Posterior vena cava (tissue), 2 donors: ENCODE measurements at places on chromosomes 3 and 15. TPM values are rescaled to one million over a fixed set of nuclear protein-coding genes. Genes with fewer than 3 reads are reported as not detected.

- peak; percentile 98 for DNase-seq
Measured at GRCh38 chr15:74937590-74938371, at the start of gene COX5A. Gene COX5A (minus strand): TSS chr15:74938073. CDS start chr15:74938014, 59 bp downstream.

- no peak for DNase-seq
Measured at GRCh38 chr3:196423044-196423781, 9.0 kb downstream of the UBXN7 start.

DNA sequence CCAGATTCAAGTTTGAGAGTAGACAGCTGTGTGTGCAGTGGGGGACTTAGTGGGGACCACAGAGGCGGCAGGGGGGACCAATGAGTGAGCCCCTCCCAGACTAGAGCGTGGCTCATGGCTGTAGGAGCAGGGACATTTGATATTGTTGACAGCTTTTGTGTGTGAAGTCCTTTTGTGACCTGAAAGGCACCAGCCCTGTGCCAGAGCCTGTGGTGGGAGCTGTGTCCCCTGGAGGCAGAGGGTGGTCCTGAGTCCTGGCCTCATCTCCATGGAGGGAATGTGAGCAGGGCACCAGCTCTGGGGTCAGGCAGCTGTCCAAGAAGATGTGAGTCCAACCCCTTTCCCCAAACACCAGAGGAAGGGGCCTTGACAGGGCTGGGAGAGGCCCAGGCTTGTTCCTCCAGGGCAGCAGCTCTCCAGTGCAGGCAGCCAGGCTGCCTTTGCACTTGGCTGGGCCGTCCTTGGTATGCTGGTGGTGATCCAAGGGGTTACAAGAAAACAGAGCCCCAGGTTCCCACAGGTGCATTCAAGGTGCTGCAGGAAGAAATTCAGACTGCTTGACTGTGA is 10.1 kb upstream of the C3orf22 start:
- no peak for DNase-seq

GRCh38 chr15:33234020-33234461 is 39.5 kb upstream of the FMN1 start:
- no peak for DNase-seq

- DNase-seq = no peak
Measured at GRCh38 chr15:27241943-27242342, 271.0 kb downstream of the GABRG3 start.

DNA sequence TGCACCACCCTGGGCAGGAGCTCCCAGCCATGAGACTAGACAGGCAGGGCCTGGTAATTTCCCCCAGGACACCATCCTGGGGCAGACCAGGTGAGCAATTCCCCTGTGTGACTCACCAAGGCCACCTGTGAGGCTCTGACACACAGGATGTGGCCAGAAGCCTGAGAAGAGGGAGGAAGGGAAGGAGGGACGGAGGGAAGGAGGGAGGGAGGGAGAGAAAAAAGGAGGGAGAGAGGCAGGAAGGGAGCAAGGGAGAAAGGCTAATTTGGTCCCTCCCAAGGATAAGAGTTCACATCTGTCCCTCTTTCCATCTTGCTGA is 25.9 kb downstream of the WNT7A start:
- no peak for DNase-seq

- no peak for DNase-seq
Measured at GRCh38 chr3:86954226-86954625, 36.7 kb downstream of the VGLL3 start.

DNA sequence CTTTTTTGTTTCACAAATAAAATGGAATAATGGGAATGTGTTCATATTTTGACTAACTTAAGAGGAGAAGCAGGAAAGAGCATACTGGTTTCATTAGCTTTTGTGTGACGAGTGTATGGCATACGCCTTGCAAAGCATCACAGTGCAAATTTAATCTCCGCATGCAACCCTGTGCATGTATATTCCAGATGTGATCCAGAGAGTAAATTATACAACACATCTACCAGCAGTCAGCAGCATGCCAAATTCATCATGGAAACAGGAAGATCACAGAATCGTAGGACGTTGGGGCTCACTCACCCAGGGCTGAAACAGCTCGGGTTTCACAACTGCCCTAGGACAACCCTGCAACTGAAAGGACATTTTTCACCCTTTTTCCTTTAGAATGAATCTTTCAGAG is 53.4 kb downstream of the ADAMTS9 start:
- no peak for DNase-seq

DNA sequence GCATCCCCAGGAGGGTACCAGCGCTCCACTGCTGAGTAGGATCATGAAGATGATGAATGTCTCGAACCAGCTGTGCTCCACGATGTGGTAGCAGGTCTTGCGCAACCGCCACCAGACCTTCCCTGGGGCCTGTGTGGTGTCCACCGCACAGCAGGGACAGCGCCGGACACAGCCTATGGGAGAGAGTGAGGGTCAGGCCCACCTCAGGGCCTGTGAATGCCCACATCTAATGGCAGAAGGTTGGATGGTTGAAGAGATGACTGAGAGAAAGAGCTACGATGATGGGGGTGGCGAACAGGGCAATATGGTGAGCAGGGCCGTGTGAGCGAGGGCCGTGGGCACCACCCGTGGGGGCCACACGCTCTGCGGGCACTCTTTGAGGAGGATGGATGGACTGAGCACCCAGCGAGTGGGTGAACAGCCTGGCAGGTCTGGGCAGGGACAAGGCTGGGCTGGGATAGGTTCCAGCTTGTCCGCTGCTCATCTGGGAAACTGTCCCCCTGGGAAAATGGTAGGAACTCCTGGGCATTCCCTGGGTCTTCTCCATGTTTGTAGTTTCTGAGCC is 74.1 kb downstream of the SCN5A start:
- DNase-seq = no peak

- no peak for DNase-seq
Measured at GRCh38 chr15:74324714-74325113, 42.7 kb downstream of the CYP11A1 start.

- DNase-seq = peak; percentile 26
Measured at GRCh38 chr15:68373028-68373427, 58.9 kb downstream of the ITGA11 start.

DNA sequence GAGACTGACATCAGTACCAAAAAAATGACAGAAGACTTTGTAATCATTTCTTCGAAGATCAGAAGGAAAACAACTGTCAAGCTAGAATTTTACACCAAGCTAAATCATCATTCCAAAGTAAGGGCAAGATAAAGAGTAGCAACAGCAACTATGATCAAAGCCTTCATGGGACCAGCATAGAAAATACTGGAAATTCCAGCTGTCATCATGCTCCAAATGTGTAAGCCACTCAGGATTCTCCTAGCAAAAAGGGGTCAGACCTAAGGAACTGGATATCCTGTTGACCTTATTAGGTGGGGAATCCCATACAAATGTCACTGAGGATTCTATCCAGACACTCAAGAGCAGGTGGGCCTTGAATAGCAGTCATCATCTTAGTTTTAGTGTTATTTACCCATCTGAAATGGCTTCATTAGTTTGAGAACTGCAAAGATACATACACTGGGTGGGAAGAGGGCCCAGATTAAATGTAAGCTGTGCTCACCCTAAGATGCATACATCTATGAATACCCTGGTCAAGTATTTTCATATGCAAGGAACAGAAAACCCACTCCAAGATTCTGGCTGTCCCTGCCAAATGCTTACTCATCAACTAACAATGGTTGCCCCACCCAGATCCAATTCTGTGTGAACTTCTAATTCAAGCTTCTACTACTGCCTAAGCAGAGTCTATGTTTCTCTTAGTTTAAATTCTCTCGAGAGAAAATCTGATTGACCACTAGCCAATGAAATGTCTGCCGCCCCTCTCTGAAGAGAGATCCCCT is 33.5 kb downstream of the CLDN18 start:
- no peak for DNase-seq

DNA sequence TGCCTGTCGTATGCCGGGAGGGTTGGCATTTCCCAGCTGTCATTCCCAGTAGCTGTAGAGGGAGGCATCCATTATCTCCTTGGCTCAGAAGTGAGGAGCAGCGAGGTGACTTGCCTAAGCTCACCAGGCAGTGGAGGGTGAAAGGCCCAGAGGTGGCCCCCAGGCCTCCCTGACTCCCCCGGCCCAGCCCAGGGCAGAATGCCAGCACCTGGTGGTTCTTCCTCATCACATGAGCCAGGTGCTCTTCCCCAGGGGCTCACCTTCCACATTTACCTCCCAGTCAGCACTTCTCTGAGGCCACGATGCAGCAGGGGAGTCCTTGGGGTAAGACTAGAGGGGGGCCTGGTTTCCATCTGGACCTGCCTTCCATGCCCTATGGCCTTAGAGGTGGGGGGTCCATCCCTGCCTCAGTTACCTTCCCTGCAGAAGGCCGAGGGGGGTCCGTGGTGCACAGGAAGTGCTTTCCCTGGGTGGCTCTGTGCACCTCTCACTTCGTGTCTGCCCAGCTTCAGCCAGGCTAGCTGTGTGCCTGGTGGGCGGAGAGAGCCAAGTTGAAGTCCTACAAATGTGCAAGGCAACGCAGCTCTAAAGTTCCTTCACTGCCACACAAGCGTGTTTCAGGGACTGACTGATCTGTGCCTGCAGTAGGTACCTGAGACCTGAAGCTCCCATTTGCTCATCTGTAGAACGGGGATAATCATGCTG is 70.3 kb upstream of the PLXNA1 start:
- peak; percentile 73 for DNase-seq

DNA sequence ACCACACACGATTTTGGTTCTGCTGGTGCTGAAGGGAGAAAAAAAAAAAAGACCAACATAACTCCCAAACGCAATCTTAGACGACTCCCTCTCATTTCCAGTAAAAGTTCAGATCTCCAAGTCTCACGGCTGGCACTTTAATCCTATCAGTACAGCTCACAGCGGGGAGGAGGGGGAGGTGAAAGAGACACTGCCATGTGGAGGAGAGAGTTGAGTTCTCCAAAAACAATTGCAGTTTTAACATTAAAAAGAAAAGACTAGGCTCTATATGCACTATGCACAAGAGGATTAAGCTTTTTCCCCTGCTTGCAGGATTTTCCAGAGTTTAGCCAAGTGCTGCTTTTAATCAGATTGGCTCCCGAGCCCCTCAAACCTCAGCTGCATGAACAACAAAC is 16.8 kb downstream of the BMF start:
- no peak for DNase-seq

DNA sequence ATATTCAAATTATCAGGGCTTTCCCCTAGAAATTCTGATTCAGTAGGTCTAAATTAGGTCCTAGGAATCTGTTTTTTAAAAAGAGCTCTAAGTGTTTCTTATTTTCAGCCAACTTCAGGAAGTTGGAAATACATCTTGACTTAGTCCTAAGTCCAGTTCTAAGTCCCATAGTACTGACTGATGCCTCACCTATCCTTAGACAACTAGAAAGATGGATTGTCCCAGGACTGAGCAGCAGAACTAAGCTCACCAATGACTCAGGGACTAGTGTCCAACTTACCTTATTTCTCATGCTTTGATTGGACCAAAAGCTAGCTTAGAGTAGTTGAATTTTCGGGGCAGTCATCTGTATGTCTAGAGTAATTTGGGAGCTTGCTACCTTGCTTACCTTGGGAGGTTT is 26.2 kb upstream of the C3orf38 start:
- no peak for DNase-seq

GRCh38 chr15:65856821-65857455 is 12.4 kb upstream of the RAB11A start:
- no peak for DNase-seq

DNA sequence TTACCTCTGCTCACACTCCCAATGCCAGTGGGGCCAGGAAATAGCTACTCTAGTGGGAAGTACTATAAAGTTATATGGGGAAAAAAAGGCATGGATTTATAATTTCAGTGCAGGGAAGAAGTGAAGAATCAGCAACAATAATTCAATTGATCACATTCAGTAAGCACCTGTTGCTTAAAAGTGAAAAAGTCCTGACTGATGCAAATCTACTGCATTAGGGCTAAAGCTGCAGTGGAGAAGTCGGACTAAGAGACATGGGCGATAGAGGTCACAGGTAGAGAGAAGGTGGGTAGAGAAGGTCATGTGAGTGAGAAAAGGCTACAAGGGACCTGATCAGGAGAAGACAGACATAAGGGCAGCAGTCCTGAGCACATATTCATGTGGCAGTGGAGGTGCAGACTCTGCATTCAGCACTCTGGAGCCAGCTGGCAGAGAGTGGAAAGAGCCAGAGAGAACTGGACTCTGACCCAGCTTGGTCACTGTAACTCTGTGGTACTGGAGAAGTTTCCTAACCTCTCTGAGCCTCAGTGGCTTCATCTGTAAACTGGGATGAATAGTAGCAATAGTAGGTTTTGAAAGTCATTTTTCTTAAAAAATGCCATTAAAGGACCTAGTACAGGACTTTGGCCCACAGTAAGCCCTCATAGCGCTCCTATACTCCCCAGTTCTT is 17.6 kb upstream of the BCL2A1 start:
- DNase-seq = no peak

DNA sequence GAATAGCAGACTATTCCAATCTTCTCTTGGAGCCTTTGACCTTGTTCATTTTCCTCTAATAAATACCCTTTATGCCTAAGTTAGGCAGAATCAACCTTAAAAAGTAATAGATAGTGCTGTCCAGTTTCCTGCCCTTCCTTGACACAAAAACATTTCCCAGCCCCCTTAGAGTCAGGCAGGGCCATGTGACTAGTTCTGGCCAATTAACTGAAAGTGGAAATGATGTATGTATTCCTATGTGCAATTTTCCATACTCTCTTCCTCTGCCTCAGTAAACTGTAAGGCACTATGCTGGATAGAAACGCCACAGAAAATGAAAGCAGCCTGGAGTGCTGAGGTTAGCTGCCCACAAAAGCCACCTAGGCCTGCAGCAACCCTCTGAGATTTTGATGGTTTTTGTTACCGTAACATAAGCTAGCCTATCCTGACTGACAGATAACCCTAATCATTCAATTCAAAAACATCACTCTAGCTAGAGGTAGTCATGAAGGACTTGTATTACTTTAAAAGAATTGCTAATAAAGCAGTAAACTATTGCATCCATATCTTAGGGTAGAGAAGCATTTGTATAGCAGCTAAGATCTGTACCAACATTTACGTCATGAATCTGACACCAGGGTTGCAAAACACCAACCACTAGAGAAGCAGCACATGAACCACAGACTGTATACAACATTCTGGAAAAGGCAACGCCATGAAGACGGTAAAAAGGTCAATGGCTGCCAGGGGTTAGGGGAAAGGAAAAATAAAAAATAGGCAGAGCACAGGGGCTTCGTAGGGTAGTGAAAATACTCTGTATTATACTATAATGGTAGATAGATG is 112.9 kb downstream of the ULK4 start:
- DNase-seq = no peak

DNA sequence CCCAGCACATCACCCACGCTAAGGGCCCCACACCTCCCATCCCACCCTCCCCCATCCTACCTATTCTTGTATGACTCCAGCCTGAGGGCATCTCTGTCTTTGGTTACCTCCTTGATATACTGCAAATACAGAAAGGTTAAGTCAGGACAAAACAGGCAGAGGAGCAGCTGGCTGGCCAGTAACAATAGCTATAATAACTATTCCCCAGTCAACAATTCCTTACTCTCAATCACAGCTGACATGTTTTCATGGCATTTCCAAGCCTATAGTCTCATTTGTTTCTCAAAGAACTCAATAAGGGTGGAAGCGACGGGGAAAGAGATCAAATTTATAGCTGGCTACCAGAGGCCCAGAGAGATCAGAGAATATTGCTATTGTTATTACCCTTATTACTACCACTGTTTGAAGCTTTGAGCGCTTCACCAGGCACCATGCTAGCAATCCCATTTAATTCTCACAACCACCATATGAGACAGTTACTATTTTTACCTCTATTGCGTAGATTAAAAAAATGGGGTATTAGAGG is 93.0 kb upstream of the C2CD4B start:
- no peak for DNase-seq

The ZNF592 gene
- total RNA-seq = 21.3 TPM

The NTRK3 gene
- 94.1 TPM for total RNA-seq

The TIGIT gene
- 0.48 TPM for total RNA-seq

The SLC6A1 gene
- total RNA-seq = 1.3 TPM

The ARL14 gene
- not detected for total RNA-seq

The GOLGA8H gene
- 0.52 TPM for total RNA-seq

The RLBP1 gene
- not detected for total RNA-seq

The PRRT3 gene
- 1.5 TPM for total RNA-seq

The TNNC1 gene
- total RNA-seq = 5.5 TPM
